Activated T-helper 1 cell treated with Interleukin-2 at 50 U/mL for 16 hours (primary cell): ENCODE measurements at places on chromosomes 1 and 21.

GRCh38 chr21:15051644-15052458, 12.9 kb downstream of the NRIP1 start:
- no peak for DNase-seq

DNA sequence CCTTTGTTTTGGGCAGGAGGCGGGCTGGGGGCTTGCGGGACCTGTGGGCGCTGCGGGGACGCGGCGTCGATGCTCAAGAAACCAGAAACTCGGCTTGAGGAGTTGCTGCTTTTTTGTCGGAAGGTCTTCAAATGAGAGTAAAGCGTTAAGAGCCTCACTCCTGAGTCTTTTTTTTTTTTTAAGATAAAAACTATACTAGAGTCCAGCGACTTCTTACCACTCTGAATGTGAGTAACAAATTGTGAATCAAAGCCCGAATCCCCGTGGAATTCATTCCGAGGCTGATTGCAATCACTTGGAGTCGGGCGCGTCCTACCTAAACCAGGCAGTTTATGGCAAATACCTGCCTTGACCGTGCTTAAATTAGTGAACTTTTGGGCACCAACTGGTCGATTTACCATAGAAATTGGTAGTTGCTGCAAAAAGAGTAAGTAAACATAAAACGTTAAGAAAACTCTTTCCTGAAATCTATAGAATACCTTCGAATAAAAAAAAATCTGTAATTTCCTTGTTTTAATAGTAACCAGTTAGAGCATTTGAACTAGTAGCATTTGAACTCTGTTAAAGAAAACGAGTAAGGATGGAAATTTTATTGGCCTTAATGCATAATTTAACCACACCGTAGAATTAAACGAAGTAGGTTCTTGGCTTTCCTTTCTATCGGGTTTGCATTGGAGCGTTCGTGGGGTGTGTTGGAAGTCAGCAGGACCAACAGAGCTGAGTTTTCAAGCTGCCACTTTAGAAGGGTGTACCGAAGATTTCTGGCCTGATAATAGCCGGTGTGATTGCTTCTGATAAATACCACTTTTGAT, 769 bp downstream of the GPSM2 start:
- no peak for DNase-seq

- DNase-seq: no peak
Measured at GRCh38 chr21:44962403-44962966, 22.7 kb downstream of the SLX9 start.

- DNase-seq: no peak
Measured at GRCh38 chr1:164659621-164660411, 100.8 kb downstream of the PBX1 start.

DNA sequence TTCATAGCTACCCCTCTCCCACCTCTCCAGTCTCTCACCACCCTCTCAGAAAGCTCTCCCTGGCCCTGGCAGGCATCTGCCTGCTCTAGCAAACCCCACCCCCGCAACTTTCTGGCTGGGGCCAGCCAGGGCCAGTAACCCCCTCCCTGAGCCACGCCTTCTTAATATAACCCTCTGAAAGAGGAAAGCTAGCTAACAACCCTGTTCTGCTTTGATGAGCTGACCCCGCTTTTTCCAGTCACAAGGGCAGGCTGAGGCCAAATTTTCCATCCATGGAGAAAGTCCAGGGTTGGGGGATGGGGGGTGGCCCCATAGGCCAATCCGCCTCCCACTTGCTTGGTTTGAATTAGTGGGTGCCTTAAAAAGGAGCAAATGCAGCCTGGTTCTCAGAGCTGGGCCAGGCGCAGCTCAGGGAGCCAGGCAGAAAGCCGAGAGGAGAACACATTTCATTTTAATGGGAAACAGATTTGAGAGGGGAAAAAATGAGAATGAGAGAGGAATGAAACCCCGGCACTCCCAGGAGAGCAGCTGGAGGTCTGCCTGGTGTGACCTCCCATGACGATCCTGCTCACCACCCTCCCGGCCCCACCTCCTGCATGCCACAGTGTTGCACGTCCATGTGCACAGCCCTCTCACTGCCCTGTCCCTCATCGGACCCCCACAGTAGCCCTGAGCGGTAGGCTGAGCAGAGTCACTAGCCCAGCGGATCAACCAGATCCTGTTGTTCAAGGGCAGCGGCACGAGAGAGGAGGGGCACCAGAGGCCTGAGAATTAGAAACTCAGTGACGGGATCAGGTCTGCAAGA, 62.3 kb downstream of the OPTC start:
- no peak for DNase-seq

GRCh38 chr21:26501495-26502021, 71.5 kb downstream of the CYYR1 start:
- no peak for DNase-seq

- DNase-seq: no peak
Measured at GRCh38 chr21:43873673-43874072, 8.7 kb downstream of the AGPAT3 start.

GRCh38 chr1:70809069-70809468, 238.5 kb downstream of the PTGER3 start:
- DNase-seq: no peak

GRCh38 chr1:231666220-231666936, 39.8 kb downstream of the DISC1 start:
- DNase-seq: no peak

- peak; percentile 7 for DNase-seq
Measured at GRCh38 chr1:223189903-223190724, 47.1 kb upstream of the TLR5 start.
